Lung (tissue), 17 donors: ENCODE measurements at places on chromosomes 6 and 20. TPM values are rescaled to one million over a fixed set of nuclear protein-coding genes. Genes with fewer than 3 reads are reported as not detected.
A peak's percentile ranks its signal among the peaks of the same experiment; 100 is the strongest.

GRCh38 chr20:63056236-63057170, 49.7 kb upstream of the BHLHE23 start:
- DNase-seq: peak; percentile 68

Gene RAET1E
- total RNA-seq: 0.98 TPM

DNA sequence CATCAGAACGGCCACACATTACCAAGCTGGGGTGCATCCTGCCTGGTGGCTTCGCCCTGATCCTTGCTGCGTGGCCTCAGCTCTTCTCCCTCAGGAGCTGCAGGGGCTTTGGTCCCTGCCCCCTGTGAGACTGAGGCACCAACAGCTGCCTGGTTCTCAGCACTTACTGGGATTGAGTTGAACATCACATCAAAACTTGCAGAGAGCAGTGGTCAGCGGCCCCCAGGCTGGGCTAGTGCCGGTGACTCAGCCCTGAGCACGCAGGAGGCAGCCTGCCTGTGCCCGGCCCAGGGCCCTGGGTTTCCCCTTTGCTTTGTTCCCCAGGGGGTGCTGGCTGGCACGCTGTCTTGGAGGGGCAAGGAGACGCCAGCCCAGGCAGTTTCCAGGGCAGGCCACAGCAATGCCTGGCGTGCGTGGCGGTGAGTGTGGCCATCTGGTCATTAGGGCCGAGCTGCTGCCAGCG, 63.3 kb downstream of the DLL1 start:
- no peak for DNase-seq

DNA sequence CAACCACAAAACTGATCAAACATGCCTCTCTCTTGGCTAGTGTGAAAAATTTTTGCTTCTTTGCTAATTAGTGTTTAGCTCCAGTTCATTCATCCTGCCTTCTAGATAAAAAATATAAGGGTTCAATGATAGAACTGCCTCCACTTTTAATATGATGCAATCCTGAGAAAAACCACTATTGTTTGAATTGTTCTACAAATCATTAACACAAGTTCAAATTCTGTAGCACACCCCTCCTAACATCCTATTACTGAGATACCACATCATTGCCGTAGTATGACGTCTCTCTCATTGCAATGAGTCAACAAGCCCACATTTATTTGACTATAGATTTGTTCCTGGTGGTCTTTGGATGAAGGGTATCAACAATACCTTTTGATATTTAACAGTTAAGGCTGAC, 365.8 kb upstream of the OPRM1 start:
- no peak for DNase-seq

DNA sequence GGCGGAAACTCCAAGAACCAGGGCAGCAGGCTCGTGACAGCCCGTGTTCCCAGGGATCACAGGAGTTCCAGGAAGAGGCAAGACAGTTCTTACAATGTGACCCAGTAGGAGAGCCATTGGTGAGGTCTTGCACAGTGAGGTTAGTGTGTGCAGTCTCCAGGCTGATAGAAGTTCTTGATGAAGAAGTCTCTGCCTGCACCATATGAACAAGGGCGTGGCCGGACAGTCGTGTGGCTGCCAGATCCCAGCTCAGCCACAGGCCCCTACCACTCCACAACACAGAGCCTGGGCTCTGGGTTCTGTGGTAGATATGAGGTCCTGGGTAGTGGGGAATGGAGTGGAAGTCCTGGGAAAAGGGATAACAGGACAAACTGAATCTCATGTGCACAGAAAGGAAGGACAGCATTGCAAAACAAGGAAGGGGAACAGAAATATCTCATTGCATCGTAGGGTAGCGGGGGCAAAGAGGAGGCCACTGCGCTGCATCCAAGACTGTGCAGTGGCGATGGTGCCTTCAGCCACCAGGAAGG, 65.2 kb downstream of the STX11 start:
- no peak for DNase-seq

Gene FKBP1C
- 0.48 TPM for total RNA-seq

Gene FABP7
- total RNA-seq: not detected

- DNase-seq: no peak
Measured at GRCh38 chr6:30970946-30971345, 12.6 kb upstream of the MUC21 start.
